ENCODE measurements at places on chromosomes 4 and X.

GRCh38 chr4:2936773-2937145, 26.4 kb downstream of the NOP14 start:
- DNase-seq: no peak

- no peak for DNase-seq
Observed at GRCh38 chr4:108881190-108881589, 118.3 kb upstream of the ETNPPL start.

DNA sequence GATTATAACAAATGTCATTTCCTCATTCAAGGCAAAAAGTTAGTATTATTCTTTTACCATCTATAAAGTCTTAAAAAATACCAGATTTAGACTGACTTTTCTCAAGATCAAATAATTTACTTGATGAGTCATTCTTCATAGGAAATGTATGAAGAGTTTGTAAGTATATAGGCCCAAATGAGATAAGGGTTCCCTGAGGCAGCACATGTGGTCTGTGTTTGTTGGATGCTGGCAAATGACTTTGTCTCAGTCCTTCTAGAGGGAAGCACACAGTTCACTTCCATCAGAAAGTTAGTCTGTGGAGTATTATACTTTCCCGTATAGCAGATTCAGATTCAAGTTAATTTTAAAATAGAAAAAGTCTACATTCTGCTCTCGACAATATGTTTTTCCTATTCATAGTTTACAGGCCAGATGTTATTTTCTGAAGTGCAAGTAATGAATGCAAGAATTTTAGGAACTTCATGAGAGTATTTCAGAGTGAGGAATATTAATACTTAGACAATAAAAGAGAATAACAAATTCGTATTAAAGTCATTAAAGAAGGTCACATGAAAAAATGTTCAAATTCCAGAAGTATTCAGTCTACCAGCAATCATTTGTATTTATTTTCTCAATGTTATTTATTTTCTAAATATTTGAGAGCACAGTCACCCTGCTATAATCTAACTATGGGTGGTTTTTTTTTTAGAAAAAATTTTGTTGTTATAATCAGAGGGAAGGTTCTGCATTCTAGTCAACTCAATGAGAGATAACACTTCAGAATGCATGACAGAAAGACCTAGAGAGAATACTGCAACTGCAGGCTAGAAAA, 601.8 kb upstream of the ZFP42 start:
- no peak for DNase-seq

- DNase-seq: no peak
Observed at GRCh38 chr4:1622956-1623355, 61.2 kb downstream of the FAM53A start.

GRCh38 chr4:17957688-17958087, 63.9 kb downstream of the LCORL start:
- DNase-seq: no peak
